ENCODE measurements at places on chromosomes 4 and X. TPM values are rescaled to one million over a fixed set of nuclear protein-coding genes. Genes with fewer than 3 reads are reported as not detected.

Gene ERVMER34-1
- total RNA-seq = 0.60 TPM

Gene C4orf51
- not detected for total RNA-seq

Gene F8A1
- 3.1 TPM for total RNA-seq

Gene AFM
- total RNA-seq = not detected

Gene HTRA3
- 44.8 TPM for total RNA-seq

Gene ATP2B3
- 3.7 TPM for total RNA-seq

Gene POF1B
- 2.1 TPM for total RNA-seq

Gene ATG4A
- 11.1 TPM for total RNA-seq

Gene GAGE12F
- not detected for total RNA-seq

Gene TBX22
- 1.3 TPM for total RNA-seq

Data from camera-type eye (tissue), 1 donor.